A549 treated with RU486 at 1 μM for 4 hours (cell line): ENCODE measurements at places on chromosomes 6 and 20. TPM values are rescaled to one million over a fixed set of nuclear protein-coding genes. Genes with fewer than 3 reads are reported as not detected.

Gene SIRPD
- total RNA-seq: not detected in 5 replicates

Gene KIZ
- 4.6 to 6.2 TPM (median 4.9 TPM) in 5 replicates for total RNA-seq

Gene SLC22A7
- total RNA-seq: not detected in 5 replicates

Gene NCOA3
- 28.2 to 43.1 TPM (median 40.7 TPM) in 5 replicates for total RNA-seq
